ENCODE measurements at places on chromosomes 5 and 9.
A peak's percentile ranks its signal among the peaks of the same experiment; 100 is the strongest.

DNA sequence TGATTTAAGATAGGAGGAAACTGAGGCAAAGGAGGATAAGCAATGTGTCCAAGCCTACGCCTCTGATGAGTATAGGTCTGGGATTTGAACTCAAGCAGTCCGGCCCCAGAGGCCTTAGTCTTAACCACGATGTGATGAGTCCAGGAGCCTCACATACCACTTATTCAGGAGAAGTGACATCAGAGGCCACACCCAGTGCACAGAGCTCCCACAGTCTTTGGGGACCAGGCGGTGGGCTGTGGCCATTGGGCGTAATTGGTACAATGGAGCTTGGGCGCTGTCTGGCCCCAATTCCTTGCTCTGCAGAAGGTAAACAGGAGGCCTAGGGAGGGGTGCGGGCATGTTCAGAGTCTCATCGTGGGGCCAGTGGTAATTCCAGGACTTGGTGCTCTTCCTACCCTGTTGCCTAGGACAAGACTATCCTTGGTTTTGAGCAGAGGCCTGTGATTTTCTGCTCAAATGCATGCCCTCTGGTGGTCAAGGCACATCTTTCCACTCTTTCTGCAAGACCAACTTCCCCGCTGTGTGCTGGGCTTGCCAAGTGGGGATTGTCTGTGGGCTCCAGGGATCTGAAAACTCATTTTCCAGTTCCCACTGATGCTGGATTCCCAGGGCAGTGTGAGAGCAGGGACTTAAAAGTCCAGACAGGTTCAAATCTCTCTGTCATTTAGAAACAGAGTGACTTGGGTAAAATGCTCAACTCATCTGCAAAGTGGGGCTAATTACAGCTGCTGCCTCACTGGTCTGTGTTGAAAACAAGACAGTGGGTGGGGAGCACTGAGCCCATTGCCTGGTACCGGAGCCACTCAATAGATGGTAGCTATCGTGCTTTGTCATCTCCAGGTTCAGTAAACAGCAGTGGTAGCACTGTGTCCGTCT is 15.8 kb downstream of the NDST1 start:
- peak; percentile 44 for DNase-seq

- no peak for DNase-seq
Observed at GRCh38 chr5:158837908-158838307, 261.8 kb downstream of the EBF1 start.

- no peak for DNase-seq
Observed at GRCh38 chr5:149839761-149840160, 104.8 kb downstream of the PDE6A start.

GRCh38 chr9:34227445-34227844 is 48.6 kb downstream of the UBAP1 start:
- DNase-seq = no peak

DNA sequence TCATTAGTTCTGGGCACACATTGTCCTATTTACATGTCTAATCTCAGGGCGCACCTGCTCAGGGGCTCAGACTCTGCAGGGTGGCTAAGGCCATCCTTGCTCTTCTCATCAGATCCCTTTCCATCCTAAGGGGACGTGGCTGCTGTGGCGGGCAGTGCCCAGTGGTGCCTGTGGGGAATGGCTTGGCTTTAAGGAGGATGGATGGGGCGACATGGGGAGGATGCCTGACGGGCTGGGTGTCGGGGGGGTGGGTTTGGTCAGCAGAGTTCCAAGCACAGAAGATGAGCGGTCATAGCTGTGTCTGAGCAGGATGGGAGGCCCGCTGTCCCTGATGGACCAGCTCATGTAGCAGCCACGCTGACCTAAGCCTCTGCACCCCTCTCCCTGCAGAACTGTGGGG is 40.9 kb upstream of the SUSD3 start:
- DNase-seq = no peak

- peak; percentile 83 for DNase-seq
Observed at GRCh38 chr5:153629027-153629895, 138.8 kb downstream of the GRIA1 start.

GRCh38 chr5:113373426-113373825 is 61.4 kb downstream of the TSSK1B start:
- DNase-seq = no peak

DNA sequence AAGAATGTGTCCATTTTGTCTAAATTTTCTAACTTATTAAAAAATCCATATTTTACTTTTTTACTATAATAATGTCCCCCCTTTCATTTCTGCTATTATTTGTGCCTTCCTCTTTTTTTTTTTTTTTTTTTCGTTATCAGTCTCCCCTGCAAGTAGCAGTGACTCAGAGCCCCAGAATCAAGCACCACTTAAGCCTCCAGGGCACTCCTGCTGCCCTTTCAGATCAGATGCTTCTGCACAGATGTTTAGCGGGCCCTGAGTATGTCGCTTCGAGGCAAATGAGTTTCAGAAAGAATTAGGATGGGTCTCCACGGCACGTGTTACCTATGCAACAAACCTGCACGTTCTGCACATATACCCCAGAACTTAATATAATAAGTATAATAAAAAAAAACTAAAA is 11.7 kb downstream of the MED7 start:
- no peak for DNase-seq

DNA sequence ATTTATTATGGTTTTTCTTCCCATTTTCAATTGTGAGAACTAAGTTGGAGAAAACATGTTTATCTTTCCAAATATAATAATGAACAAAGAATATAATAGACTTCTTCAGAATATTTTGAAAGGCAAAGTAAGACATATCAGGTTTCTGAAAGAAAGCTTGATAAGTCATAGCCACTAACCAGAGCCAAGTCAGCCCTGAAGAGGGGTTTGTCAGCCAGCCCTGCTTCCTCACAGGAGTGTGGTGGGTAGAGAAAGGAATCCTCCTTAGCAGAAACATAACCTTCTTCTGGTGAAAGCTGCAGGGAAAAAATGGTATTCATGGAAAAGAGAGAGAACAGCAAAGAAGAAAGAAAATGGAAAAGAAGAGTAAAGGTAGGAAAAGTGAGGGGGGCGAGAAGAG is 93.4 kb downstream of the MPDZ start:
- DNase-seq = no peak

- no peak for DNase-seq
Observed at GRCh38 chr9:125332527-125332926, 70.9 kb downstream of the GAPVD1 start.

DNA sequence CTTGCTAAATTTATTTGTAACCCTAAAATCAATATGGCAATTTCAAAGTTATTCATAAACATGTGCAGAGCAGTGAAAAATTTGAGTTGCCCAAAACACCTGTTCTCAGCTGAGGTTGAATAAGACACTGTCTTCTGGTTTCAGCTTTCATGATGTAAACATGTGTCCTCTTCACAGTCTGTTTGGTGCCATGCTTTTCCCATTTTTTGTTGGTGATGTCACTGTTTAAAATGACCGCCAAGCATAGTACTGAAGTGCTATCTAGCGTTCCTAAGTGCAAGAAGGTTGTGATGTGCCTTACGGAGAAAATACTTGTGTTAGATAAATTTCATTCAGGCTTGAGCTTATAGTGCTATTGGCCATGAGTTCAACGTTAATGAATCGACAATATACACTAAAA is 580.8 kb downstream of the ACTL7B start:
- DNase-seq = no peak

- DNase-seq = no peak
Observed at GRCh38 chr9:12735665-12736064, 39.2 kb upstream of the LURAP1L start.

- no peak for DNase-seq
Observed at GRCh38 chr5:170218726-170219125, 14.1 kb upstream of the C5orf58 start.

GRCh38 chr9:114048533-114049415 is 29.3 kb downstream of the AMBP start:
- DNase-seq = no peak

DNA sequence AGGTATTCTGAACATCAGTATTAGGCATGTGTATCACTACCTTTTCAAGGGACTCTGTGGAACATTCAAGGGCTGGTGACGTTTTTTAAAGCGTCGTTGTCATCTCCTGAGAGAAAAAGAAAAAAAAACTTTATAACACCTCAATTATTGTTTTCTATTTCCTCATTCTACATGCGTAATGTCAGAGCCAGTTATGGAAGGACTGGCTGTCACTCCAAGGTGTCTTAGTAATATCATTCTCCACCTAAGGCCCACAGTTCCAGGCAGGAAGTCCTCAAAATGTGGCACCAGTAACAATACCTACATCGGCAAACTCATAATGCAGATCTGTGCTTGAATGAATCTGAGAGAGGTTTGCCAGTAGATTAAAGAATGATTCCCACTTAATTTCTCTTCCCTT is 210.2 kb downstream of the SAXO1 start:
- no peak for DNase-seq

DNA sequence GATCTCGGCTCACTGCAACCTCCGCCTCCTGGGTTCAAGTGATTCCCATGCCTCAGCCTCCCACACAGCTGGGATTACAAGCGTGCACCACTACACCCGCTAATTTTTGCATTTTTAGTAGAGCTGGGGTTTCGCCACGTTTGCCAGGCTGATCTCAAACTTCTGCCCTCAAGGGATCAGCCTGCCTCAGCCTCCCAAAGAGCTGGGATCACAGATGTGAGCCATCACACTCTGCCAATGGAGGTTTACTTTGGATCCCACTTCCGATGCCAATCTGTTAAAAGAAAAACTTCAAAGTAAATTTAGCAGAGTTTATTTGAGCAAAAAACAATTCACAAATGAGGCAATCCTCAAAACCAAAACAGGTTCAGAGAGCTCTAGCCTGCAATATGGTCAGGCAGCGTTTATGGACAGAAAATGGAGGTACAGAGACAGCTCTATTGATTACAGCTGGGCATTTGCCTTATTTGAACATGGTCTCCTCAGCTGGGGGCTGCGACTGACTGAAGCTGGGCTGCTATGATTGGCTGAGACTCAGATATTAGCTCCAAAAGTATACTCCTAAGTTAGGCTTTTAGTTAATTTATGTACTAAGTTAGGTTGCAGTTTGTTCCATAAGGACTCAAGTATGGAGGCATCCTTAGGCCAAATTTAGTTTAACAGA is 18.6 kb upstream of the UBTD2 start:
- no peak for DNase-seq

DNA sequence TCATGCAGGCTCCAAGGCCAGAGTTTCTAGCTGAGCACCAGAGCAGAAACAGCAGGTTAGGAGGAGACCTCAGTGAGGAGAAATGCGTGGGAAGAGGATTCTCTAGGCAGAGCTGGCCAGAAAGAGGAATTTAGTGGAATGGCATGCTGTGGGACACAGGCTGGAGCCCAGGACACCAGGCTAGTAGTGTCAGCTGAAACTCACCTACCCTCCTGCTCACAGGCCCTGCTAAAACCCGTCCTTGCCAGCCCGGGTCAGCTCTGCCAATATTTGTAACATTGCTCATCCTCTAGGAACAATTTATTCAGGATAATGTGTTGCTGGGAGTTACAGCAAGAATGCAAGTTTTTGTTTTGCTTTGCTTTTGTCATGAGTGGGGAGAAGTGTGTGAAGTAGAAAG is 40.2 kb upstream of the AGXT2 start:
- no peak for DNase-seq

GRCh38 chr5:24391816-24392215 is 253.0 kb downstream of the CDH10 start:
- DNase-seq = no peak

DNA sequence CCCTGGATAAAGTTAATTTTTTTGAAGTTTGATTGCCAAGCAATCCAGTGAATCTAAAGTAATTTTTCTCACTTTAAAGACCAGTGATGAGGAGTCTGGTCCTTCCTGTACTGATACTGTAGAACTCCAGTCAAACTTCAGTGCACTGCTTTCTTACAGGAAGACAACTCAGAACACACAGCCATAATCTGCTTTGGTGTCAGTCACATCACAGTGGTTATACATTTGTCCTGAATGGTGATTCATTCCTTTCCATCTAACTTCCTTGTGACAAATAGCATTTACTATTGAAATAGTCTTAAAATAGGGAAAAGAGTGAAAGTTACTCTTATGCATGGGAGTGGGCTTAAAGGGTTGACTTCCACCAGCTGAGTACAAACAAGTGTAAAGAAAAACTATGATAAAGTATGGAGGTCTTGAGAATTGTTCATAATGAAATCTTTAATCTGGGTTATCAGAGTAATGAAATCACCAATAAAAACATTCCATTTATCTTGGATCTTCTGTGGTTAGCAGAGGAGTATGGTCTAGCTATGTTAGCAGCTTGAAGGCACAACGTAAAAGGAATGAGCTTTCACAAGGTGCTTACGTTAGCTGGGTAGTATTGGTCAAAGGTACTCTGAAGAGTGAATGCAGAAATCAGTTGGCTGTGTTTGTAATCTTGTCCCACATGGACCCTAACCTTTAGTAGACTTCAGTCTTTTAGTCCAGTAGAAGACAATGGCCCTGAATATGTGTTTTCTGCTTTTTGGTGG is 41.5 kb downstream of the DCP2 start:
- DNase-seq = peak; percentile 66

All from RCC 7860 (cell line).